H1 (cell line): ENCODE measurements at places on chromosomes 13 and 19.
A peak's percentile ranks its signal among the peaks of the same experiment; 100 is the strongest.

- DNase-seq = no peak
These were observed 1347.3 kb downstream of the PCDH9 start for GRCh38 chr13:65882810-65883209.

DNA sequence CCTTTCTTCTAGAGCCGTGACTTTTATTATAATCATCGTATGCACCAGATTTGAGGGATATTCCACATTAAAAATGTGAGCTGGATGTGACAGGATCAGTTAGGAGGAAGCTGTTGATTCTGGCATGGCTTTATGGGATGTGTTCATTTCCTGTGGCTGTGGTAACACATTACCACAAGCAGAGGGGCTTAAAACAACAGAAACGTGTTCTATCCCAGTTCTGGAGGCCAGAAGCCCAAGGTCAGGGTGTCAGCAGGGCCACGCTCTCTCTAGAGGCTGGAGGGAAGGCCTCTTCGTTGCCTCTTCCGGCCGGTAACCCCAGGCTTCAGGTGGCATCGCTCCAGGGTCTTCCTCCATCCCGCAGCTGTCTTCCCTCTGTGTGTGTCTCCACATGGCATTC is 14.5 kb downstream of the MED25 start:
- no peak for DNase-seq

GRCh38 chr19:44687888-44688287 is 11.1 kb upstream of the CEACAM16 start:
- no peak for DNase-seq

GRCh38 chr13:51105046-51105445 is 6.0 kb downstream of the C13orf42 start:
- no peak for DNase-seq

GRCh38 chr13:33152389-33152788 is 133.2 kb downstream of the STARD13 start:
- no peak for DNase-seq

- DNase-seq = no peak
These were observed 17.0 kb upstream of the TDRD3 start for GRCh38 chr13:60379837-60380565.

DNA sequence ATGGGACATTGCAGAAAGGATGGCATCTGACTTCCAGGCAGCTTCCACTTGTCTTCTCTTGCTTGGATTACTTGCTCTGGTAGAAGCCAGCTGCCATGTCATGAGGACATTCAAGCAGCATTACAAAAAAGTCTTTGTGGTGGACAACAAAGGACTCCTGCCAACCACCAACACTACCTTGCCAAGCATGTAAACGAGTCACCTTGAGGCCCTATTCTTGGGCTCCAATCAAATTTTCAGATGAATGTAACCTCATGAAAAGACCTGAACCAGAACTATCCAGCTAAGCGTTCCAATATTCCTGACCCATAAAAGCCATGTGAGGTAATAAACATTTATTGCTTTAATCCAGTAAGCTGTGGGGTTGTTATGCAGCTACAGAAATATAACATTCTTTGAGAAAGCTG is 12.5 kb downstream of the PROSER1 start:
- DNase-seq = no peak

DNA sequence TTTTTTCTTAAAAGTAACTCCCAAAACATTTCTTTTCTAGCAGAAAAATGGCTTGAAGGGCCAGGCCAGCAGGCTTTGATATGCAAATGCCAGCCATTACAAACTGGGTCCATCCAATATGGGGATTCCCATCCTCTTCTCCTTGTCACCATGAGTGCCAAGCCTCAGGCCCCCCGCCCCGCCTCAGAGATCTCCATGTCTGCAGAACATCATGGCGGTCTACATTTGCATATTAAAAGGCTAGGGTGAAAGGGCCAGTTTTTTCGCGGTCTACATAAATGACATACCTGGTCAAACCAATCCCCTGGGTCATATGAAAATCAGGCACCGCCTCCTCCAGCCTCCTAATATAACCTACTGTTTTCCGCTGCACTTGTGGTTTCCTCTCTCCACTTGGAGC is 1327.6 kb downstream of the UQCRFS1 start:
- no peak for DNase-seq

DNA sequence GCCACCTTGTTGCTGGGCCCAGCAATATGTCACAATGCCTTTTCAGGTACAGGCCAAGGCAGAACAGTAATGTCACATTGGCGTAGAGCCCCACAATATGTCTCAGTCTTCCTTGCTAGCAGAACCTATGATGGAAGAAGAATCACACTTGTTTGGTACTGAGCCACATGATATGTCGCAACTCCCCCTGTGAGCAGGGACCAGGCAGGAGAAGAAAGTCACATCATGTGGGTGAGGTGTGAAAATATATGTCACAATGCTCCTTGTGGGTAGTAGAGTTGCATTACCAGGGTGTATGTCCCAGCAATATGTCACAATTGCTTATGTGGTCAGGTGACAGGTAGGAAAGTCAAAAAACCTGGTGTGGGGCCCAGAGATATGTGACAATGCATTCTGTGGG is 7.1 kb upstream of the ZNF91 start:
- DNase-seq = no peak

GRCh38 chr19:14475251-14476073 is at the start of gene PTGER1:
TSS of gene PTGER1 (minus strand) at chr19:14475354. CDS start at chr19:14474320, 1,034 bp downstream.
- DNase-seq = no peak

DNA sequence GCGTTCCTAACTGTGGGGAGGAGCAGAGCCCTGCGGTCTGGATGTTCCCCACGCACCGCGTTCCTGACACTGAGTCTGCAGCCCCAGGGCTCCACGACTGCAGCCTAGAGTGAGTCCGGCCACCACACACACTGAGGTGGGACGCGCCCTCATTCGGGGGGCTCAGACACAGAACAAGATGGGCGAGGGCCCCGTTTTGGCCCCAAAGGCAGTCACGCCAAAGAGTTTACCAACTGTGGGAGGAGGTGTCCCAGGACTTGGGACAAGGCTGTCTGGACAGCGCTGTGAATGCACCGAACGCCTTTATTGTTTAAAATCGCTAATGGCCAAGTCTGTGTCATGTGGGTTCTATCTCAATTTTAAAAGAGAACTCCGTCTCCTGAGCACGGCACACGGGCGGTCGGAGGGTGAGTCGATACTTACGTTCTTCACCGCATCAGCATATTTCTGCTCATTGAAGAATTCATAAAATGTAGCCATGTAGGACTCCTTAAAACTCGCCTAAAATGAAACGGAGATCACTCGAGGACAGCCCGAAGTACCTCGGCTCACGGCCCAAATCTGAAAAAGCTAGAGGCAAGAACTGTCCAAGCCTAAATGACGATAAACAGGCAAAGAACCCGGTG is 35.2 kb upstream of the C13orf46 start:
- no peak for DNase-seq

- DNase-seq = peak; percentile 66
These were observed 1.5 kb downstream of the GSX1 start for GRCh38 chr13:27793507-27794367.

DNA sequence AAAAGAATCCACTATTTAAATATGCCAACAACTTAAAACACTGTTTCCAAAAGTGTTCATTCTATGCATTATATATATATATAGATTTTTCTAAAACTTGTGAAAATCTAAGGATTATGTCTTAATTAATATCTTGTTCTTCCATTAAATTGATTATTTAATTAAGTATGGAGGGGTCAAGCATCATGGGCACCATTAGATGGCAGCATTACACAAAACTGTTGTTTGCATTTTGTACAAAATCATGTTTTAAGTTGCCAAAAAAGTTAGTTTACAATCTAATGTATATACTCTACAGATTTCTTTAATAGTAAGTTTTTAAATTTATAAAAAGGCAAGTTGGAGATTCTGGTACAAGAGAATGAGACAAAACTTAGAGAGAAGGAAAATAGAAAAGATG is 213.2 kb upstream of the EDNRB start:
- no peak for DNase-seq

DNA sequence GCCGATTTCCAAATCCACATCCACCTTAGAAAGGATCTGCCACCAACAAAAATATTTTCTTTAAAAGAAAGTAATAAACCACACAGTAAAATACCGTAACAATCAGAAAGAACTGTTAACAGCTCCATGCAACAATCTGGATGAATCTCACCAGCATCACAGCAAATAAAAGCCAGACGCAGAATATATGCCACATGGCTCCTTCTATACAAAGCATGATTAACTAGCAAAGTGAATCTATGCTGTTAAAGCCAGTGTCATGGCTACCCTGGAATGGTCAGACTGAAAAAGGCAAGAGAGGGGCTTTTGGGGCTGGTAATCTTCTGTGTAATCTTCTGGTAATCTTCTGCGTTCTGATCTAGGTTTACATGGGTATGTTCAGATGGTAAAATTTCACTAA is 81.3 kb downstream of the SACS start:
- no peak for DNase-seq

DNA sequence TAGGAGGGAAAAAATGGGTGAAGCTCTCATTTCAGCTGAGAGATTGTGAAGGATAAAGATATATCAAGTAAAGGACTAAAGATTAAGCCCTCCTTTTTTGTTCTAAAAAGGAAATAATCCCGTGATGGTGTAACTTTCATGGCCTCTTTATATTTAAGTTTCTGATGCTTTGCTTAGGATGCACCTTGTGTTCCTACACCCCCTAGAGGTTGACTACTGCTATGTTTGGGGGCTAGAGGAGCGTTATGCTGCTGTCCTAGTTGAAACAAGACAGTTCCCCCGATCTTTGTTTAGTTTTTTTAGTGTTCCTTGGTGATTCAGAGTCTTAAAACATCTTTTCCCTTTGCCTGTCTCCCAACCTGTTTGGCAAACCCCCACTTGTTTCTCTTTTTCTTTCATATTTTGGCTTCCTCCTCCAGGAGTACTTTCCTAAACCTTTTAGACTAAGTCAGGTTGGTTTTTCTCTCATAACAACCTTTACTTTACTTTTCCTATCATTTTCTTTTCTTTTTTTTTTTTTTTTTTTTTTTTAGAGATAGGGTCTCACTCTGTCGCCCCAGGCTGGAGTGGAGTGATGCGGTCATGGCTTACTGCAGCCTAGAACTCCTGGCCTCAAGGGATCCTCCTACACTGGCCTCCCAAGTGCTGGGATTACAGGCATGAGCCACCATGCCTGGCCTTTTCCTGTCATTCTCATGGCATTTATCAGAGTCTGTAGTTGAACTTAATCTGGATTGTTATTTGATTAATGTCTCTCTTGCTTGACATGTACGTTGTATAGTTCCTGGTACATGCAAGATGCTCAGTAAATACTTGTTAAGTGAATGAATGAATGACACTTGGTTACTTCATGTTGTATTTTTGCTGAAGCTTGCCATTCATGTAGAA is 2.8 kb downstream of the UBA2 start:
- DNase-seq = no peak

- peak; percentile 69 for DNase-seq
These were observed 473 bp upstream of the CERS1 start for GRCh38 chr19:18896421-18896841.

- no peak for DNase-seq
These were observed 39.5 kb upstream of the RPL21 start for GRCh38 chr13:27211771-27212364.

DNA sequence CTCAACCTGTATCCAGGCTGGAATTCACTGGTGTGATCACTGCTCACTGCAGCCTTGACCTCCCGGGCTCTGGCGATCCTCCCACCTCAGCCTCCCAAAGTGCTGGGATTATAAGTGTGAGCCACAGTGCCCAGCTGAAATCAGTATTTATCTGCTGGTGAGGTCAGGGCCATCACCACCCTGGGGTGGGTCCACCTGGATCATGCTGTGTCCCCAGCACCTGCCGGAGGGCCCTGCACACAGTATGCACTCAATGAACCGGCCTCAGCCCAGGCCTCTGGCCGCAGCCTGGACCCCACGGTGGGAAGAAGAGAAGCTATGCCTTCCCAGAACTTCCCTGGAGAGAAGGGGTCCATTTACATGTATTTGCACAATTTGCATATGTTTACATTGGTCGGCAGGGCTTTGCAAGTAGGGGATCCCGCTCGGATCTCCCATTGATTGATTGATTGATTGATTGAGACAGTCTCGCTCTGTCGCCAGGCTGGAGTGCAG is 2.6 kb upstream of the SLC5A5 start:
- peak; percentile 63 for DNase-seq

GRCh38 chr13:102830646-102831045 is 15.2 kb upstream of the ERCC5 start:
- DNase-seq = no peak

- peak; percentile 63 for DNase-seq
These were observed 452 bp upstream of the PPM1N start for GRCh38 chr19:45497791-45498190.

DNA sequence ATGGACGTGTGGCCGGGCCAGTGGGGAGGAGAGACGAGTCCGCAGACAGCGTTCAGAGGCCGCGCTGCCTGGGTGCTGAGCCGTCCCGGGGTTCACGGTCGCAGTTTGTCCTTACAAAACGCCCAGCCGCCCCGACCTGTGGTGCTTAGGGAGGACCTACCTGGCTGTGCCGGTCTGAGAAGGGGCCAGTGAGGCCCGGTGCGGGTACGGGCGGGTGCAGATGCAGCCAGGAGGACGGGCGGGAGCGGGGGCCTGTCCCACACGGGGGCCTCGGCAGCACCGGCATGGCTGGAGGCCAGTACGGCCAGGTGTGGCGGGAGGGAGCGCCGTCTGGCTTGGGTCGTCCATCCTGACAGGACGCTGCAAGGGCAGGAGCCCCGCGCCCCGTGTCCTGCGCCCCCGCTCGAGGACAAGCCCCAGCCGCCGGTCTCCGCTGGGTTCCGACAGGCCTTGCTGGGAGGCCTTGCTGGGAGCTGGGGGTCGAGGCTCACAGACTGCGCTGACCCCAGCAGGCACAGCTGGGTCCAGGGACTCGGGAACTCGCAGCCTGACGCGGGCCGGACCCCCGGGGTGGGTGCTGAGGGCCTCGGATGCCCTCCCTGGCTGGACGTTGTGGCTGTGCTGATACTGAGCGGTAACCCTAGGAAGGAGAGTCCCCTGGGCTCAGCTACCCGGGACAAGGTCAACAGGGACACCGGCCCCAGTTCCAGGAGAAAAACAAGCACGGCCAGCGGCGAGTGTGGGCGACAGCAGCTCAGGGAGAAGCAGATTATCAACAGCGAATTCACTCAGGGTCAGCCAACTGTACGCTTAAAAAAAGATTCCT is 5.3 kb upstream of the PROZ start:
- DNase-seq = no peak

- peak; percentile 34 for DNase-seq
These were observed at the start of gene SLC6A16 for GRCh38 chr19:49324801-49325576. TSS of gene SLC6A16 (minus strand) at chr19:49325191. CDS start at chr19:49311347, 13,844 bp downstream.

- no peak for DNase-seq
These were observed 23.0 kb upstream of the USP29 start for GRCh38 chr19:57096685-57097361.

GRCh38 chr19:632579-633067 is 714 bp downstream of the POLRMT start:
- peak; percentile 73 for DNase-seq

- no peak for DNase-seq
These were observed 109.5 kb downstream of the STK24 start for GRCh38 chr13:98467263-98467985.

DNA sequence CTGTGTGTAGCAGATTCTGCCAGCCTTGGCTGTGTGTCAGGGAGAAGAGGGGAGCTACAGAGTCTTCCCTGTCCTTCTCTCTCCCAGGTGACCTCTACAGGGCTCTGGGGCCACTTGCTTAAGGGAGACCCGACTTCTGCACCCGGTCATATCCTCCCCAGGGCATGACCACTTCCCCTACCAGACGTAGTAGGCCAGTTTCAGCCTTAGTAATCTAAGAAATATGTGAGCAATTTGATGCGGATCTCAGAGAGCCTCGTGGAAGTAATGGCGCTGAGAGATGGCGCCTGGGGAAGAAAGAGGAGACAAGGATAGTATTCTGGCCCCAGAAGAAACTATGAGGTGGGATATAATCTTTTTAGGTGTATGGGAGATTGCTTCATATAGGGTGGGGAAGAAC is 41.9 kb downstream of the NFIX start:
- no peak for DNase-seq

GRCh38 chr13:95636853-95637252 is 7.7 kb downstream of the DZIP1 start:
- DNase-seq = no peak
